Eye (tissue), 1 donor: ENCODE measurements at places on chromosomes 13 and 19.

DNA sequence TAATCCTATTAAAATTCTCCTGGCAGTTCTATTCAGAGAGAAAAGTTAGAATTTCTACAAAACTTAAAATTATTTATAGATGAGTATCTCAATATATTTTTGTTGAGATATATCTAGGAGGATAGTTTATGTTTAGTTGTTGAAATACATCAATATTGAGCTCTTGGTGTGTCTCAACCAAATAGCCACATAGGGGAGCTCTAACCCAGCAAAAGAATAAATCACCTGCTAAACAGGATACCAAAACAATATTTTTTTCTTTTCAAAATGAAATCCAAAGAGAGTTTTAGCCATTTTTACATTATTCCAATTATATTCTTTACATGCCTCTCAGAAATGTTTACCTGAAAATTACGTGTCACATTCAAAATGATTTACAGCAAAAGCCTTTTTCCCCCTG lies 954.7 kb downstream of the SLITRK6 start:
- DNase-seq, result peak; percentile 53

DNA sequence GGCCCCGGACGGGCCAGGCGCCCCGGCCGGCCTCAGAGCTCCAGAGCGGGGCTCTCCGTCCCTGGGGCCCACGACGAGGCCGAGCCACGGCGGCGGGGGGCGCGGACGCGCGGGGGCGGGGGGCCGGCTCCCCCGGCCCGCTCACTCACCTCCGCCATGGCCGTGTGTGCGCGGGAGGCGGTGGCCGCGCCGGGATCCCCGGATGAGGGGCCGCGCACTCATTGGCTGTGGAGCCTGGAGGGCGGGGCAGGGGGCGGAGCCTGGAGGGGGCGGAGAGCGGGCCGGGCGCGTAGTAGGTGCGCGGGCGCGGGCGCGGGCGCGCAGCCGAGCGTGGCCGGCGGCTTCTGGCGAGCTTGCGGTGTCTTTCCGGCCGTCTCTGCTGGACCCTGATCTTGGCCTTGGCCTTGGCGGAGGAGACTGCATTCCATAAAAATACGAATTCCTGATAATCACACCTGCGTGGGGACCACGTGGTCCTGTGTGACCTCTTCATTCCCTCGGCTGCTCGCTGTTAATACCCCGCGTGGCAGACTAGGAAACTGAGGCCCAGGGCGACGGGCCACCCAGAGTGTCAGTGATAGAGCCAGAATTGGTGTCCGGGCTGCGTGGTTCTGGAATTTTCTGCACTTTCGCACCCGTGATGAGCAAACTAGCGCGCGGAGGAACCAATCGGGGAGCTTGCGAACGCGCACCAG lies at the start of gene MIER2:
MIER2 (minus strand) TSS at position 172 of the 695 bp plus-strand sequence; CDS start at position 158, 14 bp downstream.
- DNase-seq, result peak; percentile 90

DNA sequence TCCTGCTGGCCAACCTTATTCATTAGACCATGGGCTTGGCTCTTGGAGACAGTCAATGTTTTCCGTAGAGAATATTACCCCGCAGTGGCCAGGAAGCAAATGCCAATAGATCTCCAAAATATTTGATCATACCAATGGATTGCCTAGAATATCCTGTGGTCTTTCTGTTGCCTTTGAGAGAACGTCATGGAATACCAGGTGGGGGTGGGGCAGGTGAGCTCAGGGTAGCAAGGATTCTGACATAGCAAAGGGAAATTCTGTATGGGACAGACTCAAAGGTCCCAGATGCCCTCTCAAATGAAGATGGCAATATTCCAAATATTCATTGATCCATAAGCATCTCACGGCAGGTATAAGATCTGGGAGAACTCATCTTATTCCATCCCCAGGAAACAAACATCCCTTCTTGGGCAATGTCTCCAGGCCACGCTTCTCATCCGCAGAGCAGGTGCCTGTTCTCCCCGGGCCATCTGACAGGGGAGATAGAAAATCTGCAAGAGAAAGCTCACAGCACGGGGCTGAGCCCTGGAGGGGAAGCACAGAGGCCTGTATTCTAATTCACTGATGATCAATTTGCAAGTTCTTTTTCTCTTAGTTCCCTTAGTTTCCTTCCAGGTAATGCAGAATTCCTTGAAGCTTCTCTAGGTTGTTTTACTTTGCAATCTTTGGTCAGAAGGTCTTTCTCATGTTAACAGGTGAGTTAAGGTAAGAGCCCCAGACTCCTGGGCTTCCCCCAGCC lies 69.6 kb upstream of the TSHZ3 start:
- no peak for DNase-seq

GRCh38 chr19:46404753-46405468 lies 8.5 kb downstream of the CCDC8 start:
- peak; percentile 84 for DNase-seq

DNA sequence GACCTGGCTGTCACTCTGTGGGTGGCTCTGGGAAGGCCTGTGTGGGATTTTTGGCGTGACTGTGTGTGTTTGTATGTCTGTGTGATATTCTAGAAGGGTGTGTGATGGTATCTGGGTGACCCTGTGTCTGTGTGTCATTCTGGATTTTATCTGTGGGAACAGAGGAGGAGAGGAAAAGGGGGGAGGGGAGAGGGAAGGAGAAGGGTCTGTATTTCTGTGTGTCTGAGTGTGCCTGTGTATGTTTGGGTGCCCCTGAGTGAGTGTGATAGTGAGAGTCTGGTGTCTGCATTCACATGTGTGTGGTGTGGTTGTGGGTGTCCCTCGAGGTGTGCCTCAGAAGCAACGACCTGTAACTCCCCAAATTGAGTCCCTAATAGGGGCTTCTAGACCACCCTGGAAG lies 8.1 kb upstream of the NFIX start:
- no peak for DNase-seq

DNA sequence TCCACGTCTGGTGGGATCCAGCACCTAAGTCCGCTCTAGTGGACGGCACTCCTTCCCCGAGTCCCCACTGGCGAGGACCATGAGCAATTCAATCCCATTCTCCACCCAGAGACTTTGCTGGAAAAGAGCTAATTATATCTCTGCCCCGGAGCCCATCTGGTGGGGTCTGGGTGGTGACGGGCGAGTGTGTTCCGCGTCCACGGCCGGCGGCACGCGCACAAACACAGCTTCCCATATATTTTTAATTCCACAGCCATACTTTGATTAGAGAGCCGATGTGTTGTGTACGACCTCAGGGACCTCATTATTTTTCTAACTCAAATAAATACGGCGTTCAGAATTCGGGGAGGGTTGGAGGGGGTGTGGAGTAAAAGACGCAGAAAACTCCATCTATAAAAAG lies 64.1 kb upstream of the ADGRE5 start:
- DNase-seq, result no peak

DNA sequence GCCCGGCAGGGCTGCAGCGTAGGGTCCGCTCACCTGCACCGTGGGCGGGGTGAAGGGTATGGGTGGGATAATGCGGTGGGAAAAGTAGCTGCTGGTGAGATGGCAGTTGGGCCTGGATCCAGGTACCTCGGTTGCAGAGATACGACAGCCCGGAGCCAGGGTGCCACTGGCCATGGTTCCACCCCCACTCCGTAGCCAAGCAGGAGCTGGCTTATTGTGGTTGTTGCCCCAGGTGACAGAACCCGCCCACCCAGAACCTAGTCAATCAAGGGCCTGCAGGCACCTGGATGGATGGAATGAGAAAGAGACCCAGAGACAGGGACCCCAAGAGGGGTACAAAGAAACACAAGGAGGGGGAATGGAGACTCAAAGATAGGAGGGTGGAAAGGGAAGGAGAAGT lies 3.5 kb upstream of the LHB start:
- no peak for DNase-seq

DNA sequence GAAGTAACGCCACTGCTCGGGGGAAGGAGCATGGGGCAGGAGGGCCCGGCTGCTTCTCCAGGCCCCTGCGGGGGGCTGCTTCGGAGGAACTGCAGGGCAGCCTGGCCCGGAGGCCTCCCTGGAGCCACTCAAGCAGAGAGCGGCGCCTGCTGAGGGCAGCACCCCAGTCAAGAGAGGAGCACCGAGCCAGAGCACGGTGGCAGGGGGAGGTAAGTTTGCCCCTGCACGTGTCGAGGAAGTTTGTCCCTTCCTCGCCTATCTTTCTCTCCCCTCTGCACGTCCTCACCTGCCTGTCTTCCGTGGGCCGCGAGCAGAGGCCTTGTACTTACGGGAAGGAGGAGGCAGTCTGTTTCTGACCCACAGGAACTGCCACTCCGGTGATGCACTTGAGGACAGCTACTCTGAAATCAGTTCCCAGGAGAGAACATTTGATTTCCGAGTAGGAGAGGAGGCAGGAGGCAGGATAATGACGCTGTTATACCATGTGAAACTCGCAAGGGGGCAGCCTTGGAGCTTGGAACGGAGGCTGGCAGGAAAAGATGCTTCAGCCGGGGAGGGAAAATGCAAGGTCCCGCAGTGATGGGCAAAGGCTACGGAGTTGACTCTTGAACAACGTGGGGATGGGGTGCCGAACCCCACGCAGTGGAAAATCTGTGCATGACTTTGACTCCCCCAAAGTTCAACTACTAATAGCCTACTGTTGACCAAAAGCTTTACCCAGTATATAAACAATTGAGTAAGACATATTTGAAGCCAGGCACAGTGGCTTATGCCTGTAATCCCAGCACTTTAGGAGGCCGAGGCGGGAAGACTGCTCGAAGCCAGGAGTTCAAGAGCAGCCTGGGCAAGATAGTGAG lies 5.0 kb downstream of the FFAR1 start:
- DNase-seq, result peak; percentile 90

DNA sequence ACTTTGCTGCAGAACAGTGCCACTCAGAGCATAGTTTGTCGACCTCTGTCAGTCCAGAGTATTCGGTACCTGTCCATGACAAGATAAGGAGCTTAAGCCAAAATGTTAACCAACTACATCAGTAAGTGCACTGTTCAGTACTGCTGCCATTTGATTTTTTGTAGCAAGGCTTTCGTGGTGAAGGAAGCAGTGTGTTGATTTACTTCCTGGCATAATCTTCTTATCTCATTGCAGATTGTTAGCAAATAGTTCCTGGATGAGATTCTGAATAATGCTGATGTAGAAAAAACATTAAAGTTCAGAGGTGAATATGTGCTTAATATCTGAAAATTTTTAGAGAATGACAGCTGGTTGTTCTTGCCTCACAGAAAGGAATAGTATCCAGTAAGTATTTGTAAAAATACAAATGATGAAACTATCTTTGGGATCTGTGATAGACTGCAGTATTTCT lies 85.7 kb downstream of the LRRC63 start:
- no peak for DNase-seq

GRCh38 chr19:52710538-52710937 lies 24.3 kb downstream of the ZNF611 start:
- DNase-seq, result no peak

GRCh38 chr19:53659292-53659691 lies 27.5 kb downstream of the DPRX start:
- peak; percentile 48 for DNase-seq

DNA sequence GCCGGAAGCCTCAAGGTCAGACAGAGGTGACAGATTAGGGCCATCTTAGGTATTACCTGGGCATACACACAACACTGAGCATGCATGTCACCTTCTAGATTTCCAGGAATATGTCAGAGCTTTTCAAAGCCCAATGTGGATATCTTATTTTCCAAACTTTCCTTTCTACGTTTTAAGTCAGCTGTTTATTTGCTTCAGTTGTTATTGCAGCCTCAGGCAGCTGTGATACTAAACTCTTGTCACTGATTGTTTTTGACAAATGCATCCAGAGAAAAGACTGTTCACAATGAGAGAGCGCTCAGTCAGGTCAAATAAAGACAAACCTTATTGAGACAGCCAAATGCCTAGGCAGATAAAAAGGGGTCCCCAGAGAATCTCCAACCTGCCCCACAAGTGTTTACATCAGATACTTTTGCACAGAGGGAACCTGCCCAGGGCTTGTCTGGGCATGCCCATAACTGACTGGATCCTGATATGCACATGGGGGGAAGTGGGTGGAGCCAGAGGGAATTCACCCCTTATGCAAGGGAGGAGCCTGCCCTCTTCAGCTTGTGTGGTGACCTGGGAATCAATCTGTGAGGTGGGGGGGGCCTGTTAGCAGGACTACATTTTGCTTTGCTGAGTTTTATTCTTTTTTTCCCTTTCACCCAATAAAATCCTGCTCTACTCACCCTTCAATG lies 28.5 kb downstream of the MED4 start:
- no peak for DNase-seq

DNA sequence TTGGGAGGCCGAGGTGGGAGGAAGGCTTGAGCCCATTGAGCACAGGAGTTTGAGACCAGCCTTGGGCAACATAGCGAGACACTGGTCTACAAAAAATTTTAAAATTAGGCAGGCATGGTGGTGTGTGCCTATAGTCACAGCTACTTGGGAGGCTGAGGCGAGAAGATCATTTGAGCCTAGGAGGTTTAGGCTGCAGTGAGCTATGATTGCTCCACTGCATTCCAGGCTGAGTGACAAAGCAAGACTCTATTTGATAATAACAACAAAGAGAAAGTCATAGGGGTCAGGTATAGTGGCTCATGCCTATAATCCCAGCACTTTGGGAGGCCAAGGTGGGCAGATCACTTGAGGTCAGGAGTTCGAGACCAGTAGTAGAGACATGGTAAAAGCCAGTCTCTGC lies 4.6 kb upstream of the SLC44A2 start:
- no peak for DNase-seq

DNA sequence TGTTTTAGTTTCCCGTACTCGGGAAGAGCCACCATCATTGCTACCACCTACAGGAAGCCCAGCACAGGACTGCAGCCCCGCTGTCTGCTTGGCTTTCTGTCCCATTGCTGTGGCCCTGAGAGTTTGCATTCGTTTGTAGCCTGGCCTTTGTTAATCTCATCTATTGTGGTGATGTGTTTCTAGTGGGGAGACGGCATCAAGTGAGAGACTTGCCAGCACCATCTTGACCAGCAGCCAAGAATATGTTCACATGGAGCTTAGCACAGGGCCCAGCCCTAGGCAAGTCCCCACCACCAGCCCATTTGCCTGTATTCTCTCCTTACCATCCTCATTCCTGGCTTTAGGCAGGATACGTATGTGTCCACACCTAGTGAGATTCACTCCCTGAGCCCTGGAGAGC lies 17.3 kb upstream of the OVOL3 start:
- DNase-seq, result no peak

DNA sequence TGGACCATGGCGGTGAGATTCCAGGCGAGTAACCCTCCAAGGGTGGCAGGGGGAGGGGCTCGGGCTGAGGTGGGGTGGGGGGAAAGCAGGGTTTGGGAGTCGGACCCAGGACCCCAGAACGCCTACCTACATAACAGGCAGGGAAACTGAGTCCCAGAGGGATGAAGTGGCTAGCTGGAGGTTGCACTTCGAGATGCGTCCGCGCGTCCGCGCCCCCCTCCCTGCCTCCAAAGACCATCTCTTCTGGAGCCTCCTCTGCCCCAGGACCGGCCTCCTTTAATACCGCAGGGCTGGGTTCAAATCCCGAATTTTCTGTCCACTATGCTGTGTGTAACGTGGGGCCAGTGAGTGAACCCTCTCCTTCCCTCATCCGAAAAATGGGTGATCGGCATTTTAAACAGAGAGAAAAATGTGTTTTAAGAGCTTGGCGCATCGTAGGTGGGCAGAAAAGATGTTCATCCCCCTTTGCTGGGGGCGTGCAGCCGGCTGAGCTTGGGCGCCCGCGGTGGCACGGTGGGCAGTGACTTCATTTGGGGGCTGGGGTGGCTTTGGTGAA lies 13.8 kb downstream of the TJP3 start:
- no peak for DNase-seq

- no peak for DNase-seq
These were observed 23.3 kb downstream of the EXOSC8 start for GRCh38 chr13:37023871-37024270.
